Activated effector memory CD4-positive, alpha-beta T cell treated with Interleukin-2 at 50 U/mL for 16 hours (primary cell): ENCODE measurements at places on chromosomes 16 and 17.

- no peak for DNase-seq
Observed at GRCh38 chr17:56595831-56596690, 2.6 kb downstream of the NOG start.

- DNase-seq = no peak
Observed at GRCh38 chr16:76985392-76986045, 205.5 kb upstream of the MON1B start.

GRCh38 chr17:31513731-31514427, 122.4 kb downstream of the RAB11FIP4 start:
- DNase-seq = no peak

- no peak for DNase-seq
Observed at GRCh38 chr16:69823831-69824563, 61.9 kb downstream of the WWP2 start.
